CD4-positive, alpha-beta T cell treated with Interleukin-17A for 1 hour (primary cell): ENCODE measurements at places on chromosomes 3 and 15.

DNA sequence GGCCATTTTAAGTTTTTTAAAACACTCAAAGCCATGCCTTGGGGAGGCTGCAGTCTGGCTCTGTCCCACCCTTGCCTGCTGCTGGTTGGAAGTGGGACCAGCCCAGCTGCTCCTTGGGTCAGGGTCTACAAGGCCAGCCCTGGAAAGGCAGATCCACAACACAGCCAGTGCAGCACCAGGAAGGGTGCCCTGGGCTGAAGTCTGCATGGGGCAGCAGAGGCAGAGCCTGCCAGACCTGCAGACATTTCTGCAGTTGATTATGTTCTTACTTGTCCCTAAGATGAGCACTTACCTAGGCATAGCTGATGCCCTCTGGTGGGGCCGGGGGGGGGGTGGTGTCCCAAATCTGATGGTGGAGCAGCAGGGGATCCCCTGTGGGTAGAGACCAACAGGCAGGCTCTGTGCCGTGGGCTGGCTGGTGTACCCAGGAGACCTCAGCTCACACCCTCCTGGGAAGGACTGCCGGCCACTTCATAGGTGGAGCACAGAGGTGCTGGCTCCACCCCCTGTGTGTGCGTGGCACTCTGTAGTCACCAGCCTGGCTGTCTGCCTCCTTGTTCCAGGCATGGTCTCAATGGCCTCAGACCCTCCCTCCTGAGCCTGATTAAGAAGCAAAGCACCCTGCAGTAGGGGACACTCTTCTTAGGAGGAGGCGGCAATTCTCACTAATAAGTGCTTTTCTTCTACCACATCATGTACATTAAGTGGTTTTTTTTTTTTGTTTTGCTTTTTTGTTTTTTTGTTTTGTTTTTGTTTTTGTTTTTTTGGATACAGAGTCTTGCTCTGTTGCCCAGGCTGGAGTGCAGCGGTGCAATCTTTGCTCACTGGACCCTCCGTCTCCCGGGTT, 97.4 kb upstream of the KLF13 start:
- no peak for DNase-seq

DNA sequence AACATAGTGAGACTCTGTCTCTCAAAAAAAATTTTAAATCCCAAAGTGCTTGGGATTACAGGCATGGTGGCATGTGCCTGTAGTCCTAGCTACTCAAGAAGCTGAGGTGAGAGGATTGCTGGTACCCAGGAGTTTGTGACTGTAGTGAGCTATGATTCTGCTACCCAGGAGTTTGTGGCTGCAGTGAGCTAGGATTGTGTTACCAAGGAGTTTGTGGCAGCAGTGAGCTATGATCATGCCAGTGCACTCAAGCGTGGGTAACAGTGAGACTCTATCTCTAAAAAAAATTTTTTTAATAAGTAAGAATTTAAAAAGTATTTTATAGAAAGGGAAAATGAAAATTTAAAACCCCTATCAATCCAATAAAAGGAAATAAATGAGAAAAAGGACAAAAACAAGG, 69.5 kb downstream of the FAIM start:
- DNase-seq = no peak

DNA sequence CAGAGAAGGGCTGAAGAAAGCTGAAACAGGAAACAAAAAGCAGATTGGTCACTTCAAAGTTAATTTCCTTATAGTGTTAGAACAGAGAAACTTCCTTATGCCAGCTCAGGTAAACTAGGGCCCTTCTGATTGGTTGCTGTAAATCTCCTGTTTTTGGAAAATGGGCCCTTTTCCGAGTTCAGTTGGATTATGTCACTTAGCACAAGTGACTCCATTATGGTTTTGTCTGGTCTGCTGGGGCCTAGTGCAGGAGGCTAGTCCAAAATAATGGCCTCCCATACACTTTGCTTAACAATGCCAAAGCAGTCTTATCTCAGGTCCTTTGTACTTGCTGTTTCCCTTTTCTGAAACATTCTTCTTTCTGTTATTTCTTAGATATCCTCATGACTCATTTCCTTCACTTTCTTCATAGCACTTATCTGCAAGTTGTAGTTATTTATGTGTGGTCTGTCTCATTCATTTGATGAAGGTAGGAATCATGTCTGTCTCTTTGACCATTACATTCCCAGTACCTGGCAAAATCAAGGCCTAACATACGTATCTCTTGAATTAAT, 7.7 kb upstream of the DCP1A start:
- DNase-seq = no peak

GRCh38 chr15:99550077-99550476, 15.7 kb upstream of the MEF2A start:
- DNase-seq = no peak

- DNase-seq = no peak
These were observed 29.5 kb upstream of the SNRK start for GRCh38 chr3:43256714-43257461.

DNA sequence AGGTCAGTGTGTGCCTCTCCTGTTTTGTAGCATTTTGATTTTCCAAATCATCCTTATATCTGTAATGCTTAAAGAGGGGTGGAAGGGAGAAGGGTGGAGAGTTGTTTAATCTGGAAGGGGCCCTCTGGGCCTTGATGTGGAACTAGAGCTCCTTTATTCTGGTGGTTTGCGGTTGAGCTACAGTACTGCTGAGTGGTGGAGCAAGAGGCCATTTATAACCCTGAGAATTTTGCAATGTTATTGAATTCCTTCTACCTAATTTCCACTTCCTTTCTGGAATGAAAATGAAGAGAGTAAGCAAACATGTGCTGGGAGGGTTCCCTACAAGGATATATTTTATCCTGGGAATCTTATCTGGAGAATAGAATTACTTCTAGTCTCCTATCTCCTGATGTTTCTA, 35.3 kb upstream of the TUBGCP5 start:
- no peak for DNase-seq

- no peak for DNase-seq
These were observed 141.5 kb downstream of the AQP9 start for GRCh38 chr15:58279654-58280053.

DNA sequence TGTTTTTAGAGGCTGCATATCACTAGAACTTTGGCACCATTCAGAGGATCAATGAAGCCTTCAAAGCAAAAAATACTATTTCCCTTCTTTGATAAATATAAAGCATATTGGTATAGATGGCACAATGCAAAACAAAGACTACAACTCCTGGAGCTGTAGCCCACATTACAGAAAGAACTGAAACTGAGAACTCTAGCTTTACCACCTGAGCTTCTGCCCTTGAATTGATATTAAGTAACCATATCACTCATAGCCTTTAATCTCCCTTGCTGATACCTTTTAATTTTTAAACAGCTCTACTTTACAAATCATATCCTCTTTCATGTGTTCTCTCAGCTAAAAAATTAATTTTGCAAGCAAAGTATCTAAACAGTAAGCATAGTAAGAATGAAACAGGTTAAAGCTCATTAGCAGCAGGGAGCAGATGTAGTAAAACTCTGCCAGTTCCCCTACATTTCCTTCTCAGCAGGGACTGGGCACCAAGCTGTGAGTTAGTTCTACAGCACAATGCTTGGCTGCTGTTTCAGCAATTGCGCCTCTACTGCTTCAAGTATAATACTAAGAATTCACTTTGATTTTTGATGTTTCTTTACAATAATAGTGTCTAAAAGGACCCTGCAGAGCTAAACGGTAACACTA, 97.9 kb upstream of the NANOGP8 start:
- DNase-seq = no peak
